Tibial nerve (tissue), 4 donors: ENCODE measurements at places on chromosomes 3 and 15. TPM values are rescaled to one million over a fixed set of nuclear protein-coding genes. Genes with fewer than 3 reads are reported as not detected.

Gene EPHB3
- 13.8 TPM for total RNA-seq

Gene PDCD10
- total RNA-seq: 69.9 TPM

DNA sequence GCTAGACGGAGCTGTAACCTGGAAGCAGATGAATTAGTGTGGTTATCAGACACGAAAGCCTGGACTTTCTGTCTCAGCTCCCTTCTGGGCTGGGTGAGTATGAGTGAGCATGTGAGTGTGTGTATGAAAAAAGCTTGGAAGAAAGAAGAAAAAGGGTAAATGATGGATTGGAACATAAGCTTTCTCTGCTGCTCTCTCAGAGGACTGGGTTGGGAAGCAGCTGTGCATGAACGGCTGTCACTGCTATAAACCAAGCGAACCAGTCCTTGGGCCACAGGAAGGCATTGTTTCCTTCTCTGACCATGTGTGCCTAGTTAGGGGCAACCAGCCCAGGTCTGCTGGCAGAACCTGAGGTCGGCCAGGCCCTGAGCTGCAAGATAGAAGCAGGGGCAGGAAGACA, 37.0 kb downstream of the UMPS start:
- no peak overlapping the region for H3K27ac ChIP-seq
- no peaks in the 10 kb centered on the region for H3K27me3 ChIP-seq
- H3K36me3 ChIP-seq: no peaks in the 10 kb centered on the region
- no peak overlapping the region for H3K4me3 ChIP-seq
- peaks cover 16% of the 10 kb centered on the region for H3K4me1 ChIP-seq
- no peak for DNase-seq

Gene RAD51
- total RNA-seq: not detected

DNA sequence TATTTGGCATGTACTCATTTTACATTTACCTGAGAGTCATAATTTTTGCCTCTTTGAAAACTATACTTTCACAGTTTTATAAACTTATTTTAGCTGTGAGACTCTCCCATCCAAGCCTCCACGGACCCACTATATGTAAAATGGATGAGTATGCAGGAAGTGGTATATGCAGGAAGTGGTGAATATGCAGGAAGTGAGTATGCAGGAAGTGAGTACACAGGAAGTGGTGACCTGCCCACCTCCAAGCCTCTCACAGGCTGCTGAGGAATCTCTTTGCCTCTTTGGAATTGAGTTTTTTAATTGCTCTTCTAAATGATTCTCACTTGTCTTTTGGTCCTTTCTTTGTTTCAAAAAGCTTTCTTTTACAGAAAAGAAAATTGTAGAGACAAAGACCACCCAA, 85.2 kb downstream of the KBTBD8 start:
- no peak for DNase-seq
- no peaks in the 10 kb centered on the region for H3K27me3 ChIP-seq
- H3K4me1 ChIP-seq: no peaks in the 10 kb centered on the region
- H3K36me3 ChIP-seq: no peaks in the 10 kb centered on the region

Gene WDR72
- total RNA-seq: not detected

DNA sequence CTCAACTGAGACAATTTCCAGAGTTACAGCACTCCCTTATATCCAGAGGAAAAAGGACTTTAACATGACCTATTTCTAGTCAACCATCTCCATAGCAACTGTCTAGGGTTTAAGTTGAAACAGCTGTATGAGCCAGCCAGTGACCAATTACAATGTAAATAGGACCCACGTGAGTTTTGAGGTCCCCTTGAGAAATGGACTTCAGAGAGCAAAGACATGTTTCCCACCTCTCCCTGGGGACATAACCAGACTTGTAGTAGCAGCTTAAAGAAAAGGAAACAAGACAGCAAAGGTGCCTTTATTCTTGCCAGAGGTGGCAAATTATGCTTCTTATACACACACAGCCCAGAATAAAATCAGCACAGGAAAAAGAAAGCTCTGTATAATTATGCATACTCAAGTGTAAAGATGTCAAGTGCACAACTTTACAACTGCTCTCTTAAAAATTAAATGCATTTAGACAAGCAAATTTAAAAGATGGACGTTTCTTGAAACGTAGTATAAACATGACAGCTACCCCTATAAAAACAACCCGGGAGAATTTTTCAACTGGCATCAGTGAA, 40.2 kb downstream of the SUMF1 start:
- no peak overlapping the region for H3K27ac ChIP-seq
- H3K27me3 ChIP-seq: no peaks in the 10 kb centered on the region
- H3K4me1 ChIP-seq: no peaks in the 10 kb centered on the region
- no peak for DNase-seq

- H3K4me3 ChIP-seq: no peak overlapping the region
- no peaks in the 10 kb centered on the region for H3K36me3 ChIP-seq
- peak overlapping the region; percentile 49 for H3K27ac ChIP-seq
- H3K4me1 ChIP-seq: peaks cover 15% of the 10 kb centered on the region
Observed at GRCh38 chr15:98000249-98001203, 40.0 kb downstream of the ARRDC4 start.

- no peak overlapping the region for H3K4me3 ChIP-seq
- no peak for DNase-seq
- H3K27ac ChIP-seq: no peak overlapping the region
- no peaks in the 10 kb centered on the region for H3K4me1 ChIP-seq
Observed at GRCh38 chr3:186476044-186476468, 68.1 kb downstream of the CRYGS start.

GRCh38 chr3:99633887-99634558, 4.4 kb upstream of the COL8A1 start:
- DNase-seq: no peak
- H3K4me1 ChIP-seq: no peaks in the 10 kb centered on the region
- no peaks in the 10 kb centered on the region for H3K27me3 ChIP-seq
- no peak overlapping the region for H3K27ac ChIP-seq
- H3K36me3 ChIP-seq: no peaks in the 10 kb centered on the region
- no peak overlapping the region for H3K4me3 ChIP-seq

Gene MYL3
- 7.6 TPM for total RNA-seq

GRCh38 chr3:65919826-65920225, 118.9 kb downstream of the MAGI1 start:
- no peak overlapping the region for H3K4me3 ChIP-seq
- no peaks in the 10 kb centered on the region for H3K27me3 ChIP-seq
- no peaks in the 10 kb centered on the region for H3K4me1 ChIP-seq
- no peaks in the 10 kb centered on the region for H3K36me3 ChIP-seq

Gene NR2E3
- total RNA-seq: not detected

GRCh38 chr3:32493437-32494414, 8.9 kb downstream of the CMTM6 start:
- DNase-seq: no peak
- H3K27ac ChIP-seq: no peak overlapping the region
- H3K4me3 ChIP-seq: no peak overlapping the region
- no peaks in the 10 kb centered on the region for H3K27me3 ChIP-seq
- H3K36me3 ChIP-seq: no peaks in the 10 kb centered on the region

Gene LYSMD2
- 24.9 TPM for total RNA-seq

Gene GOLGA6L4
- 6.0 TPM for total RNA-seq

- DNase-seq: no peak
- no peak overlapping the region for H3K4me3 ChIP-seq
- H3K36me3 ChIP-seq: no peaks in the 10 kb centered on the region
- H3K27ac ChIP-seq: no peak overlapping the region
- H3K4me1 ChIP-seq: peaks cover 75% of the 10 kb centered on the region
Observed at GRCh38 chr15:85030301-85030929, 48.8 kb downstream of the PDE8A start.

GRCh38 chr3:128273841-128274573, 120.7 kb downstream of the EEFSEC start:
- DNase-seq: no peak
- H3K27me3 ChIP-seq: no peaks in the 10 kb centered on the region
- peaks cover 33% of the 10 kb centered on the region for H3K36me3 ChIP-seq
- peaks cover 4% of the 10 kb centered on the region for H3K4me1 ChIP-seq
- H3K27ac ChIP-seq: no peak overlapping the region

DNA sequence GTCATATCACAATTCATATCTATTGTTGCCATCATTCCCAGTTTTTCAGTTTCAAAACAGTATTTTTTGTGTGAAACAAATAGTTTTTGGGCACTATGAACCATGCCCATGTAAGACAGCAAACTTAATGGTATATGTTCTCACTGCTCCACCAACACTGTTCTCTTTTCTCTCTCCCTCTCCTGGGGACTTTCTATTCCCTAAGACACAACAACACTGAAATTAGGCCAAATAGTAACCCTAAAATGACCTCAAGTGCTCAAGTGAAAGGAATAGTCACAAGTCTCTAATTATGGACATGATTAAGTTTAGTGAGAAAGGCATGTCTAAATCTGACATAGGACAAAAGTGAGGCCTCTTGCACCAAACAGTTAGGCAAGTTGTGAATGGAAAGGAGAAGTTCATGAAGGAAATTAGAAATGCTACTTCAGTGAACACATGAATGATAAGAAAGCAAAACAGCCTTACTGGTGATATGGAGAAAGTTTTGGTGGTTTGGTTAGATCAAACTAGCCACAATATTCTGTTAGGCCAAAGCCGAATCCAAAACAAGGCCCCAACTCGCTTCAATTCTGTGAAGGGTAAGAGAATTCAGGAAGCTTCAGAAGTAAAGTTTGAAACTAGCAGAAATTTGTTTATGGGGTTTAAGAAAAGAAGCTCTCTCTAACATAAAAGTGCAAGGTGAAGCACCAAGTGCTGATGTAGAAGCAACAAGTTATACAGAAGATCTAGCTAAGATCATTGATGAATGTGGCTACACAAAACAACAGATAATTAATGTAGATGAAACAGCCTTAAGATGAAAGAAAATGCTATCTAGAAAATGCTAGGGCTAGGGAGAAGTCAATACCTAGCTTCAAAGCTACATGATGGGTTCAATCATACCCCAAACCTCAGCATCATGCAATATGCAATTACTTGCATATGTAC, 104.2 kb downstream of the CBLB start:
- no peak overlapping the region for H3K27ac ChIP-seq
- no peak for DNase-seq
- no peaks in the 10 kb centered on the region for H3K4me1 ChIP-seq
- no peaks in the 10 kb centered on the region for H3K27me3 ChIP-seq
- peaks cover 32% of the 10 kb centered on the region for H3K36me3 ChIP-seq
- no peak overlapping the region for H3K4me3 ChIP-seq

DNA sequence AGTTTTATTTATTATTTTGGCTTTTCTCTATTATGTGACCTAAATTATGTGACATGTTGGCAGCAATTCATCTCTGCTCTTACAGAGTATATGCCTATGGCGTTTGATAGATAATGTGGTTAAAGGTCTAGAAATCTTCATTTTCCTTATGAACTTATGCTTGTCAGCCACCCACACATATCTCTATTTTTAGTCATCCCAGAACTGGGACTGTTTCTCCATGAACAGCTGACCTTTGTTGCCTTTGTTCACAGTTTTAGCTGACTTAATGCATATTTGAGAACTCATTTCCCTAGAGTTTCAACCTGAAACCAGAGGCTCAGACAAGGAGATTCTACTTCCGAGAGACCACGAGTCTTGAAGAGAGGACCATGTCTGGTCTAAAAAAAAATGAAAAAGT, 176.5 kb downstream of the RAP2B start:
- no peak overlapping the region for H3K4me3 ChIP-seq
- H3K36me3 ChIP-seq: no peaks in the 10 kb centered on the region
- H3K4me1 ChIP-seq: peaks cover 13% of the 10 kb centered on the region
- peak; percentile 8 for DNase-seq
- H3K27me3 ChIP-seq: no peaks in the 10 kb centered on the region

Gene ESYT3
- total RNA-seq: 7.9 TPM

DNA sequence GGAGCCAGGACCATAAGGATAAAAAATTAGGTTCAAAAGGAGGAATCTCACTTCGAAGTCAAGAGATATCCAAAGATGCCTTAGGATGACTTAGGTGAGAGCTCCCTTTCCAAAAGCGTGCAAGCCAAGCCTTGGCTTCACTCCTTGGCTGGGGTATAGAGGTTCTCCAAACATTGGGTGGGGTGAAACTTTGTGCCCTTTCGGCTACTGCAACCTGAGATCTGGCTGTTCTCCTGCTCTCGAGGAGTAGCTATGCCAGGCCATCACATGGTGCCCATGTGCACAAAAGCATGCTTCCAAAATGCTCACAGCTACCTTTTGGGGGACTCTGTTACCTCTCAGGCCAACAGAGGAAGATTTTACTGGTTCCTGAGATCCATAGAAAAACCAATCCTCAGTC, 373.8 kb downstream of the EPHB1 start:
- no peaks in the 10 kb centered on the region for H3K4me1 ChIP-seq
- no peaks in the 10 kb centered on the region for H3K27me3 ChIP-seq
- no peak overlapping the region for H3K4me3 ChIP-seq
- H3K27ac ChIP-seq: no peak overlapping the region
- no peaks in the 10 kb centered on the region for H3K36me3 ChIP-seq

Gene RASGRF1
- total RNA-seq: 0.42 TPM

DNA sequence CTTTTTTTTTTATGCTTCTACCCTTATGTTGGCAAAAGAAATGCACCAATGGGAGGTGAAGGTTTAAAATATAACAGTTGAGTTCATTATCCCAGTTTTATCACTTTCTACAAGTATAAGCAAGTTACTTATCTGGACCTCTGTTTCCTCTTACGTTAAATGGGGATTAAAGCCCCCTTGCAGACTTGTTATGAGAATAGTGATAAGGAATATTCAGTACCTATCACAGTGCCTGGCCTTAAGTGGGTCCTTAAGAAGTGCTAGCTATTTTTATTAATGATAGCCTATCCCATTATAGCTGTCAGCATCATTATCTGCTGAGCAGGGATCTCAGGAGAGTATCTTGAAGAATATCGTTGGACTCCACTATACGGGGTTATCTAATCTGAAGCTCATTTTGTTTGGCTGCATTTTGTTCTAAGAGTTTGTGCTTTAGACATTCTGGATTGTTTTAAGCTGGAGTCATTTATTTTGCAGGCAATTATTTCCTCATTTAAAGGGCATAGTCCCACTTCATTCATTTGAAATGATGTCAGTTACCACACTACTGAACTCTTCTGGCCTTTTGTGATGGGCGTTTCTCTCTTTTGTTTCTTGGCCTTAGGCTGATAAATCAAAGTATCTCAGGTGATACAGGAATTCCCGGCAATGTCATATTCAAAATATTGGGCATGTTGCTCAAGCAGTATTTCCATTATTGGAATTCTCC, 28.8 kb downstream of the RAB8B start:
- H3K4me1 ChIP-seq: peaks cover 35% of the 10 kb centered on the region
- peak overlapping the region; percentile 71 for H3K27ac ChIP-seq
- no peaks in the 10 kb centered on the region for H3K27me3 ChIP-seq
- H3K4me3 ChIP-seq: no peak overlapping the region
- no peaks in the 10 kb centered on the region for H3K36me3 ChIP-seq
- DNase-seq: no peak

Gene POPDC2
- 3.3 TPM for total RNA-seq

DNA sequence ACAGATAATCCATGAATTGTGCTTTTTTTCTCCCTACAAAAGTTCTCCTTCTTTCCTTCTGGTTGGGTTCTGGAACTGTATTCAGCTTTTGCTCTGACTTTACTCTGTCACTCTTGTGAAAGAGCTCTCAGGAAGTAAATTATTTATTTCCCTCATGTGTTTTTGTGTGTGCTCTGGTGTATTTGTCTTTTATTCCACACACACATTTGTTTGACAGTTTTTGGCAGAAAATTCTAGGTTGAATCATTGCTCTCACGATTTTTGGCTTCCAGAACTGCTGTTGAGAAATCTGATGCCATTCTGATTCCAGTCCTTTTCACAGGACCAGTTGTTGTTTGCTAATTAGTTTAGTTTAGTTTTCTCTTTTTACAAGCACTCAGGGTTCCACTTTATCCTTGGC, 172.8 kb downstream of the PLCH1 start:
- no peaks in the 10 kb centered on the region for H3K36me3 ChIP-seq
- no peak for DNase-seq
- H3K27me3 ChIP-seq: no peaks in the 10 kb centered on the region
- peak overlapping the region; percentile 15 for H3K27ac ChIP-seq
- no peaks in the 10 kb centered on the region for H3K4me1 ChIP-seq

Gene GCHFR
- total RNA-seq: 24.5 TPM
